ENCODE measurements at places on chromosomes 1 and 21.
A peak's percentile ranks its signal among the peaks of the same experiment; 100 is the strongest.

GRCh38 chr1:30146448-30146847 lies 576.9 kb downstream of the MATN1 start:
- DNase-seq, result no peak

- no peak for DNase-seq
Observed at GRCh38 chr1:156806512-156807440, 9.9 kb downstream of the SH2D2A start.

DNA sequence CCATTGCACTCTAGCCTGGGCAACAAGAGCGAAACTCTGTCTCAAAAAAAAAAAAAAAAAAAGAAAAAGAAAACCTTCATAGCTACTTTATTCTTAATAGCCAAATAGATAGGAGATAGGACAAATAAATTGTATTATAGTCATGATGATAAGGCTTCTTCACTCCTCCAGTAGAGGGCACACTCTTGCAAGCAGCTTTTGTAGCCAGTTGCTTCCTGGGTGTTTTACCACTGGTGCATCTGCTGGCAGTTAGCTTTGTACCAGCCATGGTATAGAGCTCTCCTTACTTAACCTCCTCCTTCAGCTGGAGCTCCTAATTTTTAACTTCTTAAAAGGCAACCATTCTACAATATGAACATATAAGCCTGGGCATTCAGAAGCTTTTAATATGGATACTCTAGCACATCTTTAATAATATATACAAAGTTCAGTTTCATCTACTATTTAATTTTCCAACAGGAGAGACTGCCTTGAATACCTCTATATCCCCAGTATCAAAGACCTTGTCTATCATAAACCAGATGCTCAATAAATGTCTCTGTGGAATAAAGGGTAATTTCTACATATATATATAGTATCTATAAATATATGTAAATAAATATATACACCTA lies 35.8 kb downstream of the EVI5 start:
- DNase-seq, result peak; percentile 54

DNA sequence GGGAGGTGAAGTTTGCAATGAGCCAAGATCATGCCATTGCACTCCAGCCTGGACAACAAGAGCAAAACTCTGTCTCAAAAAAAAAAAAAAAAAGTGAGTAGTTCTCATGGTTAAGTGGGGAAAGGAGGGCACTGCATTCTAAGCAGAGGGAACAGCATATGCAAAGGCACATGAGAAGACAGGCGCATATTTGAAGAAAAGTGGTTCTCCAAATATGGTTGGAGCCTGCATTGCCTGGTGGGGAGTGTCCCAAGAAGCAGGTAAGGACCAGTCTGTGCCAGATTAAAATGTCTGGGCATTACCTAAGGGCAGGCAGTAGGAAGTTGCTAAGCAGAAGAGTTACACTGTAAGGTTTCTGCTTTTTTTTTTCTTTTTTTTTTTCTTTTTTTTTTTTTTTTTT lies 2.5 kb upstream of the KPNA6 start:
- DNase-seq, result no peak

- no peak for DNase-seq
Observed at GRCh38 chr1:11169202-11169601, 20.0 kb upstream of the ANGPTL7 start.
